ENCODE measurements at places on chromosomes 2 and 18.

DNA sequence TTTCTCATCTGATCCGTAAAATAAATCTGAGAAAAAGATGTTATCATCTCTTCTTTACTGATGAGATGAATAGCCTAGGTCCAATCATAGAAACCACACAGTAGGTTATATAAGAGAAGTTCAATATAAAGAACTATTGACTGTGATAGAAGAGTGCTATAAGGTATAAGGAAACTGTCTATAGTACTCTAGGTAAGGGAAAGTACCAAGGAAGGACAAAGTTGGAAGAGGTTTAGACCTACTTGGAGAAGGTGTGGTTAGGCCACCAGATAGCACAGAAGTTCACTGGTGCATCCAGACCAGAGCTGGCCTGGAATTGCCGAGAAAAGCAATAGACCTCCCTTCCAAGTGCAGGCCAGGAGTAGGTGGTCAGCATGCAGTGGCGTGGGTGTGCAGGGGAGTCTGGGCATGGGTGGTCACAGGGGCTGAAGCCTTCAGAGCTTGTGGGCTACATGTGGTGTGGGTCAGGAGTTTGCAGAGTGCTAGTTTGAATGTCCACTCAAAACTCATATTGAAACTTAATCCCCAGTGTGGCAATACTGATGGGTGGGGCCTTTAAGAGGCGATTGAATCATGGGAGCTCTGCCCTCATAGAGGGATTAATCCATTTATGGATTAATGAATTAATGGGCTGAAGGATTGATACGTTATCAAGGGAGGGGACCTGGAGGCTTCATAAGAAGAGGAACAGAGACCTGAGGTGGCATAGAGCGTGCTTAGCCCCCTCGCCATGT, 86.3 kb downstream of the ALPK2 start:
- DNase-seq, result no peak

- no peak for DNase-seq
Measured at GRCh38 chr2:191565647-191566198, 112.2 kb upstream of the NABP1 start.

- DNase-seq, result no peak
Measured at GRCh38 chr18:78918707-78919106, 60.9 kb upstream of the SALL3 start.

DNA sequence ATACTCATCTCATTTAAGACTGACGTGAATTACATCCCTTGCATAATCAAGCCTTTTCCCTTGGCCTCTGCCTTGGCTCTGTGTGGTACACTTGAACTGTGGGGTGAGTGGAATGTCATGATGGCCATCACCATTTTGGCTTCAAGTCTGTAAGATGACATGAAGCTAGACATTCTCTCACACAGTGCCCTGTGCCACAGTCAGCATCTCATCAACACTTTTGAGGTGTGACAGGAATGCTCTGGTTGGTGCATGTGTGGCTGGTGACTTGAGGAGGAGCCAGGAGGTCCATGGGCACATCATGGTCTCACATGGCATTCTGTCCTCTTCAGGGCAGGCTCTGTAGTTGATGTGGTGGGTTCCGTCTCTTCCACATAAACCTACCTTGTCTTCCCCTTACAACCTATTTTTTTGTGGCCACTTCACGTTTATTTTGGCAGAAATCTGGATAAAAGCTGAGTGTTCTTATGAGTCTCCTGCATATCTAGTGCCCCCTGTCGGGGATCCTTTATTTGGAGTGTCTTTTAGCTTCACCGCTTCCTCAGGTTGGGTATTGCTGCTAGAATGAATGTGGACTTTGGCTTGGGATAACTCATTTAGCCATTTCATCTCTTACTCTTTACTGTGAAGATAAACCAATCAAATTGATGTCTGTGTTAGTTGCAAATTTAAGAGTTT, 28.1 kb downstream of the MAP4K4 start:
- no peak for DNase-seq

- no peak for DNase-seq
Measured at GRCh38 chr2:141707486-141707885, 423.3 kb downstream of the LRP1B start.

GRCh38 chr2:101627285-101628029, 70.0 kb upstream of the MAP4K4 start:
- DNase-seq, result no peak

- DNase-seq, result no peak
Measured at GRCh38 chr2:141423124-141423523, 707.7 kb downstream of the LRP1B start.

DNA sequence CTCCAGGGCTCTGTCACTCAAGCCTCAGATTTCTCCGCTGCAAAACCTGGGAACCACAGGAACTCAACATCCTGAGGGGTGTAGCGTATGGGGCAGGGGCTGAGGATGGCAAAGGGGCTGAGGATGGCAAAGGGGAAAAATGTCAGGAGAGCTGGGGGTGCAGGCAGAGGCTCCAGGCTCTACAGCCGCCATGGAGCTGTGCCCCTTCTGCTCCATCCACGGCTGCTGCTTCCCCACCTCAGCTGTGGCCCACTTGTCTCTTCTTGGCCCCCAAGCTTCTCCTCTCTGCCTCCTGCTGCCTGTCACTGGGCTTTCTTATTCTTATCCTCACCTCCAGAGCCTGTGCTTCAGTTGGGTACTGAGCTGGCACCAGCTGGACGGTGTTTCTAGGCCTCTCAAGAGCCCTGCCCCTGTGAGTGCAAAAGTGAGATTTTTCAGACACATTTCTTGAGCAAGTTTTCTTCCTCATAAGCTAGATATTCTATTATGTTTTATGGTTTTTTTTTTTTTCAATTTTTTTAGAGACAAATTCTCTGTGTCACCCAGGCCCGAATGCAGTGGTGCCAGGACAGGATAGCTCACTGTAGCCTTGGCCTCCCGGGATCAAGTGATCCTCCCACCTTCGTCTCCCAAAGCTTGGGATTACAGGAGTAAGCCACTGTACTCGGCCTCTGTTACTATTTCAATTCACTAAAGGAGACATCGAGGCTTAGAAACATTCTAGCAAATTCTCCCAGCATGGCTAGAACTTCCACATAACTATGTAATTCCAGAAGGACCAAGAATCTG, 49.0 kb downstream of the MARCO start:
- DNase-seq, result no peak

DNA sequence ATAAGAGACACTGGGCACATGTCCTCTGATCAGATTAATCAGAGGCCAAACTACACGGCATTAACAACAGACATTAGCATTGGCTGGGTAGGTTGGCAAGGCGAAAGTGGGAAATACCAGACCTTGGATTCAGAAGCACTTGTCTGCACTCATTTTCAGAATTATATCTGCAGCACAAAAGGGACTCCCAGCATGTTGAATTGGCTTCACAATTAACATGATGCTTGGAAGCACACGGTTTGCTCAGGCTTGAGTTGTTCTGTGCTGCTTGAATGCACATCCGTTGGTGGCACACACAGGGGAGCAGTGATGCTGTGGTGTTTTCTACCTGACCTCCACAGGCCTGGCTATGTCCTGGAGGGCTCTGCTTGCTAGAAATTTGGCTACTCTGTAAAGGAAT, 83.9 kb downstream of the ACTR3 start:
- DNase-seq, result no peak

- no peak for DNase-seq
Measured at GRCh38 chr2:161044921-161045320, 115.3 kb upstream of the TANK start.

DNA sequence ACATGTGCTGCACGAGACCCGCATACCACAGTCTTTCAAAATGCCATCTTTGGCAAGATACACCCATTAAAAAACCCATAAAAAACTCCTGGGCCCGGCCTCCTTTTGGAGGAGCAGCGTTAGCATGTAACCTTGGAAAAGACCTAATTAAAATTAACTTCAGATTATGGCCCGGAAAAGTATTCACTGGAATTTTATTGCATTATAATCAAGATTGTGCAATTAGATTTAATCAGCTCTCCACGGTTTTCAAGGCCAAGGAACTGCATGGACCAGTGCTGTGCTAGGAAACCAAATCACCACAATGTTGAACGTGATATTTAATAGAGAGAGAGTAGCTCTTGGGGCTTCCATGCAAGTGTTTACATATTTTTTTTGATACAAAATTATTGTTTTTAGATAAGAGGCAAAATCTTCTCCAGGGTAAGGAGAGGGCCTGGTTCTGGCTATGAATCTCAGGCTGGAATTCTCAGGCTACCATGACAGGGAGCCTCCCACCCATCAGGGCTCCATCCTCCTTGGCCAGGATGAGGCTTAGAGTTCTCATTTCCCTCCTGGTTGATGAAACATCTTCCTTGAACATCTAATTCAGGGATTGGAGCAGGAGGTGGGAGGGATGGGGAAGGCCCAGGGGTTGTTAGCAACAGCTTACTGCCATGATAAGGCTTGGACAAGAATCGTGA, 82.0 kb upstream of the TTC39C start:
- DNase-seq, result no peak

DNA sequence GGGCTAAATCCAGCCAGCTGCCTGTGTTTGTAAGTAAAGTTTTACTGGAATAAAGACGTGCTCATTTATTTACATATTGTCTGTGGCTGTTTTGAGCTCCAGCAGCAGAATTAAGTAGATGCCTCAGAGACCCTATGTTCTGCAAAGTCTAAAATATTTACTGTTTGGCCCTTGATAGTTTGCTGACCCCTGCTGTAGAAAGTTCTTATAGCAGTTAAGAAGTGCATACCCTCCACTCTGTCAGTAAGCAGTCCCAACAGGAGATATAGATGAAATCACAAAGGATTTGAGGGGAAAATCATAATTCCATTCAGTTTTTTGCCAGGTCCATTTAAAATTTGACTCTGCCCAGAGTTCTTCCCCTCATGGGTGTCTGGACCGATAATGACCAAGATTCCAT, 50.1 kb upstream of the ITM2C start:
- no peak for DNase-seq

DNA sequence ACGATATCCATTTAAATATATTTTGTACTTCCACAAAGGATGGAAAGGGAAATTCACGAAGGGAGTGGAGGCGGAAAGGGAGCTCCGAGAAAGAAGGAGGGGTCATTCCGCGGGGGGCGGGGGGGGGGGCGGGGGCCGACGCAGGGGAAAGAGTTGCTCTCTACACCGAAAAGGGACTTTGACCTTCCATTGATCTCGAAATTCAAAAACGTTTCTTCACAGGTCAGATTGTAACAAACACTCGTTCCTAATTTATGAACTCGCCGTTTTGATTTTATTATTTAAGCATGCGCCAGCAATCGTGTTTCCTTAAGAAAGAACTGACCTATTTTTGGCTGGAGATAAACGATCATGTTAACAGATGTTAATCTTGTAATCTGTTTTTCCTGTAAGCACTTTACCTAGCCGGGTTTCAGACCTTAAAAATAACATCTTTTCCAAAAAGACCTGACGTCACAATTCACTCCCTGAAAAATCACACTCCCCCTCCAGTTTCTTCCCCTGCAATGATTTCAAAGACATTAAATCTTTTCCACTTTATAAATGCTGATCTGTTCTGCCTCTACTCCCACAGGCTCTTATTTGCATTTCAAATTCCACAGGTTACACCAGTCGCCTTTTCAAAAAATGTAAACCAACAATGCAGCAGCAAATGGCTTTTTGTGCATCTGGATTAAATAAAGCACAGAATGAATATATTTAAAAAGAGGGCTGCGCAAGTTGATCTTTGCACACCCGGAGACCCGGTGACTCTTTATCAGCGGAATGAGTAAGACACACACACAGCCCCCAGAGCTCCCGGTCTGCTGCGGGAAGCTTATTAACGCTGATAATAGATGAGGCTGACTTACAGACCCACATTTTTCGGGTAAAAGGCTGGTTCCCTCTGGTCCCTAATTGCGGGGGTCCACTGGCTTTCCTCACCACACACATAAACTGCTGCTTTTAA, 1.6 kb downstream of the ZNF516 start:
- no peak for DNase-seq

Measured in activated naive CD4-positive, alpha-beta T cell treated with anti-CD3 and anti-CD28 coated beads, Interleukin-2, amount 10 ng/mL, durations not matched to agents 7 days and 5 days (primary cell).